ENCODE measurements at places on chromosomes 1 and 21.
A peak's percentile ranks its signal among the peaks of the same experiment; 100 is the strongest.

DNA sequence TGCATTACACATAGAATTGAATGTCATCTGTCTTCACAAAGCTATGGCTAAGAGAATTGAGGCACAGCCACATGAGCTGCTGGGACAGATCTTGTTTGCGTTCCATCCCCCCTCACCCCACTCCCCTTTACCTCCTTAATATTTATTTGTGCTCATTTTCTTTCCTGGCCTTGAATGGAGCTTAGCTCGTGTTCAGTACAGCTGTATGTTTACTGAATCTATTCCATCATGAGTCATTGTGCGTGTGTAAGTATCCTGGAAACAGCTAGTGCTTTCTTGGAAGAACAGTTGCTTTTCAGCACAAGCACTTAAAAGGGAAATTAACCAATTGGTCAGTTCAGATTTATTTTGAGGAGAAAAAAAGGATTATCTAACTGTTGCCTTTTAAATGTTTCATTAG, 14.7 kb downstream of the PROX1 start:
- peak; percentile 96 for DNase-seq

DNA sequence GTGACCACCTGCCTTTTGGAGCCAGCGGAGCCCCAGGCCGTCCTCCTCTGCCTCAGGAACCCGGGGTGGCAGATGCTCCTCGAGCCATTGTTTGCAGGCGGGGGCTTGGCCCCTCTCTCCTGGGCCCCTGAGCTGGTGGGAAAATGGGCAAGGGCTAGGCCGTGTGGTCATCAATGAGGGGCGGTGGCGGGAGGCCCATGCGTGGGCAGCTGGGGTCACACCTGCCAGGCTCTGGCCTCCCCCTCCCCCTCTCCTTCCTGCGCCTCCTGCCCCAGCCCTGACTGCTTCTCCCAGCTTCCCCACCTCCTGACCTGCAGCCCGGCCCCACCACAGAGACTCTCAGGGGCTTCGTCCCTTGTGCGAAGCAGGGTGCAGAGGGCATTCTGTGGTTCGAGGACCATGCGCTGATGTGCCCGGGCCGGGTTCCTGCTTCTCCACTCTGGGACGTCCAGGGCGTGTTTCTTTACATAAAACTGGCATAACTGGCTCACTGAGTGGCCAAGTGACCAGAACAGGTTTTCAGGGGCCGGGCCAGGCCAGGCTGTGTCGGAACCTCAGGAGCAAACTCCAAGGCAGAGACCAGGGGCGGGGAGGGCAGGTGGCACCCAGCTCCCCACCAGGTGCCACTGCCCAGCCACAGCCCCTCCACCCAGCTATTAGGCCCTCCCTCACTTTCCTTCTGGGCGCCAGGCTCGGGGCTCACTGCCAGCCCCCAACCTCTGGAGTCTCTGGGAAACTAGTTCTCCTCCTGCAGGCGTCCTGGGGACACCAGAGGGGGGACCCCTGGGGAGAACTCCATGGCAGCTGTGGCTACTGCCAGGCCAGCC, 9.3 kb downstream of the SAMD11 start:
- DNase-seq, result peak; percentile 73

DNA sequence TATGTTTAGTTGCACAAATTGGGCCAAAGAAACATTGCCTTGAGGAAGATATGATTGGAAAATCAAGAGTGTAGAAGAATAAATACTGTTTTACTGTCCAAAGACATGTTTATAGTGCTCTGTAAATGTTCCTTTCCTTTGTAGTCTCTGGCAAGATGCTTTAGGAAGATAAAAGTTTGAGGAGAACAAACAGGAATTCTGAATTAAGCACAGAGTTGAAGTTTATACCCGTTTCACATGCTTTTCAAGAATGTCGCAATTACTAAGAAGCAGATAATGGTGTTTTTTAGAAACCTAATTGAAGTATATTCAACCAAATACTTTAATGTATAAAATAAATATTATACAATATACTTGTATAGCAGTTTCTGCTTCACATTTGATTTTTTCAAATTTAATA, 43.0 kb downstream of the CD46 start:
- no peak for DNase-seq

- no peak for DNase-seq
Measured at GRCh38 chr21:34927992-34928391, 121.1 kb downstream of the RUNX1 start.

- DNase-seq, result no peak
Measured at GRCh38 chr1:72763481-72763880, 481.1 kb upstream of the NEGR1 start.

DNA sequence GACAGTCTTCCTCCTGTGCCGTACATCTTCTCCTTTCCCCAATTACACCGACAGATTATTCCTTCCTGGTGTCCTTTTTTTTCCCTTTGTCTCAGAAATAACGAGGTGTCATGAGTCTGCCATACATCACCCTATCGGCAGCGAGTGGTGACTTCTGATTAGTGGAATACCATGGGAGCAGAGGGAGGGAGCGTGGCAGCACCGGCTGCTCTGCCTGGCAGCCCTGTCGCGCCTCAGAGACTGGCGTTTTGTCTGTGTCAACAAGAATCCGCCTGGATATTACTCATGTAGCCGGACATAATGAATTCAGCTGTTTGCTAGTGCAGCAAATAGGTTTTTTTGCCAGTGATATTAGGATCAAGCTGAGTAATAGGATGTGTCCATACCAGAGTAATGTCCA, 51.8 kb downstream of the UTP25 start:
- peak; percentile 87 for DNase-seq

DNA sequence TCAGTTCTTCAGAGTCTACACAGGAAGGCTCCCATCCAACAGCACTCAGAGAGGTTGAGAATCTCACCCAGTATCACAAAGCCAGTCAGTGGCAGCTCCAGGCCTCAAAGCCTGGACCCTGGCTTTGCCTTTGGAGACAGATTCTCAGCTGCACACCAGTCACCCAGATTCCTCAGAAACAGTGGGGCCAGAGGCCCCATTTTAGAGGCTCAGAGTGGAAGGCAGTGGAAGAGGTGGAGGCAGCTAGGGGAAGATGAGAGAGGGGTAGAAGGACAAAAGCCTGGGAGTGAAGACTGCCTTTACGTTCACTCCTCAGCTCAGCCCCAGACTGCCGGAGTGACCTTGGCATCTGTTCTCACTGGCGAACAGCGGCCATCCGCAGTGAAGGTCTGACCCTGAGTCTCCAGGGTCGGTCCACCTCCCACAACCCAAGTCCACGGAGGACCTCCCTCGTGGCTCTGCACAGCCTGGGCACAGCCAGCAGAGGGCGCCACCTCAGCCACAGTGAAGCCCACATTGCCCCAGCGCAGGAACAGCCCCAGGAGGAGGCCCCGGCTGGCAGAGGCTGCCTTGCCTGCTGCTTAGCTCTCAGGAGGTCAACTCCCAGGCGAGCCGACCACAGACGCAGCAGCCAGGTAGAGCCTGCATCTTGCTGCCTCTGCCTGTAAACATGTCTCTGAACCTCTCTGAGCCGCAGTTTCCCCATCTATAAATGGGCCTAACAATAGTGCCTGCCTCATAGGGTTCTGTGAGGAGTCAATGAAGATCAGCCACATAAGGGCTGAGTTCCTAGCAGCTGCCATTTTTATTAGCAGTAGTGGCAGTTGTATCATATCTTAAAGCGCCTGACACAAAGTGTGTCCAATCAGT, 5.9 kb upstream of the FNDC5 start:
- DNase-seq, result peak; percentile 78

- DNase-seq, result no peak
Measured at GRCh38 chr1:17017435-17017834, 5.7 kb upstream of the ATP13A2 start.

DNA sequence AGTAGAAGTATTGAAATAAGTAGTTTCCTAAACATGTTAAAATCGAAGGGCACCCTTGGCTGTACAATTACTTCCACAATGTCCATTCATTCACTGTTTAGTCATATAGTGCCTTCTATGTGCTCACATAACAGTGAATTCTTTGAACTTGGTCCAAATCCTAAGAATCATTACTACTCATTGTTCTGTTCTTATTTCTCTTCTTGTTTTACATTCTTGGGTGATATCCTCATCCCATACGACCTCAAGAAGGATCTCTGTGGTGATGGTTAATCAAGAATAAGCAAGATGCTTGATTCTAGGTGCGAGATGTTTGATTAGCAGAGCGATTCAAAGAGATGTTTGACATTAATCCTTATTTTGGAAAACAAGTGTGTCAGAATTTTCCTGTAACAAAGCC, 667.4 kb upstream of the ZP4 start:
- no peak for DNase-seq

- no peak for DNase-seq
Measured at GRCh38 chr21:29176471-29177120, 46.2 kb downstream of the MAP3K7CL start.

DNA sequence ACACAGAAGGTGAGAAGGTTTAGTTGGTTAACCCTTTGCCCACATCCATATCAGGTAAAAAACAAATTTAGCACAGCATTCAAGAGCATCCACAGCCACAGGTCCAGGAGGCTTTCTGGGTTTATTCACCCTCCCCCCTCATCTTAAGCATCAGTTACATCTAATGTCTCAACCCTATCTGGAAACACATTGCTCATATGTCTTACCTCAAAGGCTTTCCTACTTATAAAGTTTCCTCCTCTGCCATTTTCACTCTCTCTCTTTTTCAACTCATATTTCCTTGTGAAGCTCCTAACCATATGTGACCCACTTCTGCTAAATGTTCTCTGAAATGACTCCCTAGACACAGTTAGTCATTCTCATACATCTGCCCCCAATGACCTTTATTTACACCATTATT, 47.9 kb upstream of the RUNX1 start:
- no peak for DNase-seq

- peak; percentile 73 for DNase-seq
Measured at GRCh38 chr1:231584117-231584516, 42.5 kb upstream of the DISC1 start.

DNA sequence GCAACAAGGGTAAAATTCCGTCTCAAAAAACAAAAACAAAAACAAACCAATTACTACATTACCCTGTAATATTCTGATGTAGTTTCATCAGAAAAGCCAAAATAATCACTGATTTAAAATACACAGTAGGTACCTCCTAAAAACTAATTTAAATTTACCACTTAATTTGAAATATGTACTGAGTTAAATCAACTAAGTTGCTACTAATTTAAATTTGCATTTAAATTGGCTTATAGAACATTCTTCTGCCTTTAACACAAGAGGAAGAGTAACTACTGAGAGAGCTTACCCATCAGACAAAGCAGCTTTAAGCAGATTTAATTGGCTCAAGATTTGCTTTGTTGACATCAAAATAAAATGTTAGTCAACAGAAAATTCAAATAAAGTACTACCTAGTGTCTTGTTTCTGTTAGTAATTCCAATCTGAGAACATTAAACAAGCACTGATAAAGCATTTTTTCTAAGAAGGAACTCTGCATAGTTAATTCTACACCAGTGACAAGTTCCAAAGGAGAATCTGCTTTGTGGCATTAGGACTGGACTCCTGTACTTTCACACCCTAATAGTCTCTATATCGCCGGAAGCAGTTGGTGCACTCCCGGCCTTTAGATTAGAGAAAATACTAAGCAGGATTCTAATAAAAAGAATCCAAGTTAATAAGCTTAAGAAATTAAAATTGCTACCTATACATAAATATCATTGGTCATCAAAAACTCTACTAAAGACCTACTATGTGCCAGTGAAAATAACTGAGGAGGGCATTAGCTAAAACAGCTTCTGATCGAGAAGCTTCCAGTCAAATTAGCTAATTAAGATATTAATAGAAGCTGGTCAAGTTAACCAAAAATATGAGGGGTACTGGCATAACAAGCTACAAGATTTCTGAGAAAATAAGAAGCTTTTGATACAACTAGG, 8.4 kb downstream of the LUZP1 start:
- DNase-seq, result no peak

DNA sequence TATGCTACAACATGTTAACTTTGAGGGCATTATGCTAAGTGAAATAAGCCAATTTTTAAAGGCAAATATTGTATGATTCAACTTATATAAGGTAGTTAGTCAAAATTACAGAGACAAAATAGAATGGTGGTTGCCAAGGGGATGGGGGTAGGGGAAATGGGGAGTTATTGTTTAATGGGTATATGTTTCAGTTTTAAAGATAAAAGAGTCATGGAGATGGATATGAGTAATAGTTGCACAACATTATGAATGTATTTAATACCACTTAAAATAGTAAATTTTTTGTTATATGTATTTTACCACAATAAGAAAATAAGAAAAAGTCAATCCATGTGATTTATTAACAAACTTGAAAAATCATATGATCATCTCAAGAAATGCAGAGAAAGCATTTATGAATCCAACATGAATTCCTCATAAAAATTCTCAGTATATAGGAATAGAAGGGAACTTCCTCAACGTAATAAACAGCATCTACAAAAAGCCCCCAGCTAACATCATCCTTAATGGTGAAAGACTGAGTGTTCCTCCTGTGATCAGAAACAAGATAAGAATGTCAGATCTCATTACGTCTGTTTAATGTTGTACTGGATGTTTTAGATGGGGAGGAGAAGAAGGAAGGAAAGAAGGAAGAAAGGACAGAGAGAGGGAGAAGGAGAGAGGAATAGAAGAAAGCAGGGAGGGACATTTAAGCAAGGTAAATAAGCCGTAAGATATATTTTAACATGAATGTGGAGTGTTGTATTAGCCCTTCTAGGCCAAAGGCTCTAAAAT, 6.7 kb upstream of the TSEN15 start:
- DNase-seq, result no peak

All from DMS53 (cell line).